ENCODE measurements at places on chromosomes 7 and 10.

- peak; percentile 52 for DNase-seq
Measured at GRCh38 chr7:73606801-73607691, 17.3 kb downstream of the MLXIPL start.

GRCh38 chr10:126777714-126778113 is 107.2 kb upstream of the C10orf90 start:
- DNase-seq: no peak

GRCh38 chr7:18414885-18415284 is 80.7 kb upstream of the HDAC9 start:
- DNase-seq: no peak

- no peak for DNase-seq
Measured at GRCh38 chr7:8605221-8605620, 171.8 kb downstream of the NXPH1 start.

- DNase-seq: no peak
Measured at GRCh38 chr10:89942217-89942616, 240.8 kb downstream of the KIF20B start.

- DNase-seq: no peak
Measured at GRCh38 chr10:29131952-29132547, 156.8 kb upstream of the LYZL1 start.

GRCh38 chr7:3013975-3014792 is 29.5 kb downstream of the CARD11 start:
- DNase-seq: no peak

- DNase-seq: no peak
Measured at GRCh38 chr10:16777473-16778370, 39.5 kb downstream of the RSU1 start.
